ENCODE measurements at places on chromosomes 5 and 9.

GRCh38 chr9:30519166-30519565 lies 1865.3 kb upstream of the ACO1 start:
- no peak for ATAC-seq

DNA sequence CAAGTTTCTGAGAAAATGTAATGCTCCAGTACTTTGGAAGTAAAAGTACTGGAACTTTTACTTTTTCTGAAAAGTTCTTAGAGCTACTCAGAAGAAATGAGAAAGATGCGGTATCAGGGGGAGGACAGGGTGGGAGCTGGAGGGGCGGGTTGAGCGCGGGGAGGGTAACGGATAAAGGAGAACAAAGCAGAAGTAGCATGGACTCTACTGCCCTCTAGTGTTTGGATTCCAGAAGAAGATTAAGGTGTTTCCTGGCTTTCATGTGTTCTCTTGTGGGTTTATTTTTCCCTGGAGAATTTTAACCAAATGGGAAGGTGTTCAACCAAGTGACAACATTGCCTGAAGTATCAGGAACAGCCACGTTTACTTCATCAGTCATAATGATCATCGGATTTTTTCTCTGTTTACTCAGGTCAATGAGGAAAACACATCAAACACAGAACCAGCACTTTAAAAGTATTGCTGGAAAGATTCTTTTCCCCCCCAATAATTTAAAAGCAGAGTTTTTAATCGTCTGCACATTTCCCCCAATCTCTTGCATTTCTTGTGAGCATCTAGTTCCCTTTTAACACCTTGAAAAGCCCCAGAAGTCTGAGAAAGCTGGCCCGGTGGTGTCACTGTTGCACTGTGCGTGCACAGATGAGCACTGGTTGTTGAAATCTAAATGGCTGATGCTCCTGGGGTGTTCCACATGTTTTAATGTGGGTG lies 190.6 kb downstream of the MPDZ start:
- ATAC-seq = no peak

GRCh38 chr9:3525836-3526164 lies at the start of gene RFX3:
RFX3 (minus strand) TSS chr9:3526001; CDS start chr9:3395588, 130,413 bp downstream.
- peak; percentile 96 for ATAC-seq

DNA sequence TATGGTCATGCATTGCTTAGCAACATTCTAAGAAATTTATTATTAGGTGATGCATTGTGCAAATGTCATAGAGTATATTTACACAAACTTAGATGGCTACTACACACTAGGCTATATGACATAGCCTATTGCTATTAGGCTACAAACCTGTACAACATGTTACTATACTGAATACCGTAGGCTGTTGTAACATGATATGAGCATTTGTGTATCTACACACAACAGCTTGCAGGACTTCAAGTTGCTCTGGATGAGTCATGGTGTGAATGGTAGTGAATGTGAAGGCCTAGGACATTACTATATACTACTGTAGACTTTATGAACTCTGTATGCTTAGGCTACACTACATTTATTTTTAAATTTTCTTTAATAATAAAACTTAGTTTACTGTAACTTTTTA lies 107.2 kb upstream of the MAMDC2 start:
- peak; percentile 72 for ATAC-seq

GRCh38 chr9:69923972-69924371 lies 103.4 kb downstream of the CFAP95 start:
- no peak for ATAC-seq

DNA sequence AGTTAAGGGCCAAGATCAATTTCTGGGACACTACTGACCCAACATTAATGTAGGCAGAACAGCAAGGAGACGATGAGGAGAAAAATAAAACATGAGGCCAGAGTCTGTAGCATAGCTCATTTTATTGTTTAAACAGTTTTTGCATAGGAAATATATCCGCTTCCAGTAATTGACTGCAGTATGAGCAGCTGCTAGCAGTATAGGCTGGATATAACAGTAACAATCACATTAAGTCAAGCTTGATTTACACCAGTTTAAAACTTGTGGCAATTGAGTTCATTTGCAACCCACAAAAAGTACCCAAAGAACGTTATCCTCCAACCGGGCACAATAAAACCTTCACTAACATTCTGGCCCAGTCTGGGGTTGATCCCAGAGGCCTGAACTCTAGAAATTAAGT lies 232.2 kb downstream of the NFIB start:
- ATAC-seq = no peak

GRCh38 chr5:152107220-152107619 lies 182.6 kb upstream of the GLRA1 start:
- no peak for ATAC-seq

DNA sequence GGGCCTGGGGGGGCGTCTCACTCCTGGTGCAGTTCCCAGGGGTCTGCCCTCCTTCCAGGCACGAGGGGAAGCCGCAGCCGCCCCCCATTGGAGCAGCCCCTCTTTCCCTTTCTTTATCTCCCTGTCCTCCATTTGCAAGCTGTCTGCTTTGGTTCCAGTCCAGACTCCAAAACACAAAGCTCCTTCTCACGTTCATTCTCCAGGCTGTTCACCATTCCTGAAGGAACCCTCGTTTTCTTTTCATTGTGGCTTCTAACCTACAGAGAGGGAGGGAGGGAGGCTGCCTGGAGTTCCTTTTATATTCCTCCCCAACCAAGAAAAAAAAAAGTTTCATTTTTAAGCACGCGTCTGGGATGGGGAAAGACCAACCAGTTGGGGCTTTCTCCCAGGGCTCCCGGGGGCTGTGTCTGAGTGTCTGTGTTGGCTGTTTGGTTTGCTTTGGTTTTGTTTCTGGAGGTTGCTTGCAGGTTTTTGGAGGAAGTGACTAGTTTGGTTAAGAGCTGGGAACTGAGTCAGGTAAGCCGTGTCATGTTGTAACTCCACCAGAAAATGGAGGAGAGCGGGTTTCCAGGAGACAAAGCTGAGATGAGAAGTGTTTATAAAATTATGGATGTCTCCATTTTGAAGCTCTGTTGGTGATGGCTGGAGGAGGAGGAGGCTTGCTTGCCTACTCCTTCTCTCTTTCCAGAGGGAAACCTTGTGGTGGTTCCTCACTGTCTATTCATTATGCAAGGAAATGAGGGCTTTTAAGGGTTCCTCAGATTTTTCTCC lies 1.6 kb downstream of the ZNF462 start:
- no peak for ATAC-seq

- no peak for ATAC-seq
Observed at GRCh38 chr5:179766021-179766725, 27.6 kb upstream of the LTC4S start.

GRCh38 chr5:10707198-10708142 lies 53.6 kb downstream of the DAP start:
- ATAC-seq = no peak

- ATAC-seq = peak; percentile 91
Observed at GRCh38 chr9:224582-225520, 10.2 kb downstream of the DOCK8 start.

Measured in esophagus mucosa (tissue), 1 donor.